Glutamatergic neuron (in vitro differentiated cells): ENCODE measurements at places on chromosomes 16 and 17. TPM values are rescaled to one million over a fixed set of nuclear protein-coding genes. Genes with fewer than 3 reads are reported as not detected.

DNA sequence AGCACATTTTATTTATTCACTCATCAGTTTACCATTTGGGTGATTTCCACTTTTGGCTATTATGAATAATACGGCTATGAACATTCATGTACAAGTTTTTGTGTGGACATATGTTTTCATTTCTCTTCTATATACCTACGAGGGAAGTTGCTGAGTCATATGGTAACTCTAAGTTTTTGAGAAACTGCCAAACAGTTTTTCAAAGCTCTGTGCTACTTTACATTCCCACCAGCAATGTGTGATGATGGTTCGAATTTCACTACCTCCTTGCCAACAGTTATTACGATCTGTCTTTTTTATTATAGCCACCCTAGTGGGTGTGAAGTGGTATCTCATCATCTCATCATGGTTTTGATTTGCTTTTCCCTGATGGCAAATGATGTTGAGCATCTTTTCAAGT, 63.7 kb upstream of the MRTFB start:
- DNase-seq, result no peak

- DNase-seq, result no peak
Measured at GRCh38 chr17:19335951-19336631, 26.4 kb downstream of the B9D1 start.

DNA sequence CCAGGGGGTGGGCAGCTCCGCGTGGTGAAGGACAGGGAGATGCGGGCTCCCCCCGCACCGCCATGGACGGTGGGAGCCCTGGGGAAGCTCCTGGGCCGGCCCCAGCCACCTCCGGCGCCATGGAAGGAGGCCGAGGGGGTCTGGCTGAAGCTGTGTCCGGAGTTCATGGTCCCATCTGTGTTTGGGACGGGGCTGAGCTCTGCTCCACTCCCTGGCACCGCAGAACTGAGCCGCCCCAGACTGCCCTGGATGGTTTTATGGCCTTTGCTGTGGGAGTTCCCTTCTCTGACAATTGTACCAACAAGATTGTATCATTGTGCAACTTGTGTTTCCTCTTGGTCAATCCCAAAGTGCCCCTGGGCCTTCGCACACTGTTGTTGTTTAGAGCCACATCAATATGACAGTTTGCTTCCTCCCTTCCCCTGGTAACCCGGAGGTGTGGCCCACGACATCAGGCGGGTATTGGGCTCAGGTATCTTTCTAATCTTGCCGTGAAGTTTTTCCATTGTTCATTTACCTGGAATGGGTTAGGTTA, 942 bp downstream of the KRT23 start:
- DNase-seq, result no peak

GRCh38 chr16:88703486-88704309, 2.5 kb downstream of the RNF166 start:
- DNase-seq, result no peak

The SLFN12 gene
- total RNA-seq, result not detected
